ENCODE measurements at places on chromosomes 16 and 17.

- peak; percentile 98 for DNase-seq
Measured at GRCh38 chr17:68035523-68036303, at the start of gene KPNA2. Gene KPNA2 (plus strand): TSS chr17:68035735. CDS start chr17:68037133, 1,398 bp downstream.

DNA sequence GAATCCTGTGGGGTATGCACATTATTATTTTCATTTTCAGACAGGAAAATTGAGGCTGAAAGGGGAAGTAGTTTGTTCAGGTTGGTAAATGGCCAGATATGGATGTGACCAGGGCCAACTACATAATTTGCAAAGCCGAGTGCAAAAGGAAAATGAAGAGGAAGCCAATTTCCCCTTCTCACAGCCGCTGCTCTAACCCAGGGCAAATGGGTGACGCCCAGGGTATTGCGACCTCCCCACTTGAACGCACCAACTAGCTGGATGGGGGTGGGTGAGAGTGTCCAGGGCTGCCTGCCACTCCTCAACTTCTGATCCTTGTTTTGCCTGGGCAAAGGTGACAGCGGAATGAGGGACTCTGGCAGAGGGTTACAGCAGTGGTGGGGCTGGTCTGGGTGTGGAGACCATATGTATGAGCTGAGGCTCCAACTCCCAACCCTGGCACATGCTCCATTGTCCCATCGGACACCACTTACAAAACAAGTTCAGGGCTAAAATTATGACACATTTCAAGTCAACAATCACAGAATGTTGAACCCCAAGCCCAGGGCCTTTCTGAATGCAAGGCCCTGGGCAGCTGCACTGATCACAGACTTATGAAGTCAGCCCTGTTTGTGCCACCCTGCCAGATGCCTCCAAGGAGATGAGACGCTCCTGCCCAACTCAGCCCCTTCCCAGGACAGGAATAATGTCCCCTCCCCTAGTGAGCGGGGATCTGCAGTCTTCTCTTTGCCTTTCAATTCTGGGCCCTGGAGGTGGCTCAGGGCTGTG lies 1.7 kb downstream of the ANKRD40CL start:
- peak; percentile 50 for DNase-seq

DNA sequence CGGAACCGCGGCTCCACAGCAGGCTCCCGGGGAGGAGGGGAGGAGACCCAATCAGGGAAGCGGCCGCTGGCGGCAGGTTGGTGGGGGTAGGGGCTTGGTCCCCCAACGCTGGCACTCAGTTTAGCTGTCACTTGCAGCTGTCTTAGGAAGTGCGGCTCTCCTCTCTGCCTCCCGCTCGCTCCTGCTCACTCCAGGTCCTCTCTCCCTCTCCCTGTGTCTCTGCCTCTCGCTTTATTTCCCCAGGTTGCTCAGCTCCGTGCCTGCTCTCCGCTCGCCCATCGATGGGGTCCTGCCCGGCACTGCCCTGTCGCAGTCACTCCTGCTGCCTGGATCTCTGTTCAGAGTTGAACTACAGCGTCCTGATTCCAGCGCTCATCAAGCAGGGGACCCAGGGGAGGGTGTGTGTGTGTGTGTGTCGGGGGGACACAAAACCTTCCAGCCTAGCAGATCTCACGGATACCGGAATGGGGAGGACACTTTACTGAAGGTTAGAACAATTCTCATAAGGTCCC lies 145.6 kb downstream of the ENGASE start:
- no peak for DNase-seq

DNA sequence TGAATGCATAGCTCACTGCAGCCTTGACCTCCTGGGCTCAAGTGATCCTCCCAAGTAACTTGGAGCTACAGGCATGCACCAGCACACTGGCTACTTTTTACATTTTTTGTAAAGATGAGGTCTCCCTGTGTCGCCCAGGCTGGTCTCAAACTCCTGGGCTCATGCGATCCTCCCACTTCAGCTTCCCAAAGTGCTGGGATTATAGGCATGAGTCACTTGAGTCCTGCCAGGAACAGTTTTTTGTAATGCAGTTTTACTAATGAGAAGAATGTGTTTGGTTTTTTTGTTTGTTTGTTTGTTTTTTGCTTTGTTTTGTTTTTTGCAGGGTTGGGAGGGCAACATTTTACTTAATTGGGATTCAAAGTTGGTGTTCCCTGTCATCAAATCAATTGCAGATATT lies 22.2 kb downstream of the SOST start:
- DNase-seq: no peak

DNA sequence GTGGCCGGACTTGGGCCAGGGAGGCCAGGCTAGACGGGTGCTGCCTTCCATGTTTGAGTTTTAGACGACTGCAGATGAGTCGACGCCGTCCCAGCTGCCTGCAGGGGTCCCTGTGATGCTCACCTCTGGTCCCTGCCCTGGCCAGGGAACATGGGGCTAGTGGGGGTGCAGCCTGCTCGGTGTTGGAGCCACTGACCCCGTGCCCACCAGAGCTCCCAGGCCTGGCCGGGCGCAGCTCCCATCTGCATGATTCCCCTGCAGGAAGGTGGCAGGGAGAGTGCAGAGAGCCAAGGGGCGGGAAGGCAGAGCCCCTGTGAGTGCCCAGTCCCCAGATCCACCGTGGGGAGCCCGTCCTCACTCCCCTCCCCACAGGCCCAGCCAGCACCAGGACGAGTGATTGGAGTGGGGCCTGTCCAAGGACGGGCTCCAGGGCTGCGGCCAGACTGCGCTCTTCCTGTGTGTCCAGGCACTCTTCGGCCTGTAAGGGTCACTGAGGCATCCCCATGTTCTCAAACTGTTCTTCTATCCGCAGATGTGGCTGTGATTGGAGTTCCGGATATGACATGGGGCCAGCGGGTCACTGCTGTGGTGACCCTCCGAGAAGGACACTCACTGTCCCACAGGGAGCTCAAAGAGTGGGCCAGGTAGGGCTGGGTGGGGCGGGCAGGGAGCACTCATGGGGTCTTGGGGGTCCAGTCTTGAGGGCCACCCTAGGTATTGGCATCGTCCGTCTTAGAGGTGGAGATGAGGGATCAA lies 26.0 kb upstream of the CDH15 start:
- no peak for DNase-seq

DNA sequence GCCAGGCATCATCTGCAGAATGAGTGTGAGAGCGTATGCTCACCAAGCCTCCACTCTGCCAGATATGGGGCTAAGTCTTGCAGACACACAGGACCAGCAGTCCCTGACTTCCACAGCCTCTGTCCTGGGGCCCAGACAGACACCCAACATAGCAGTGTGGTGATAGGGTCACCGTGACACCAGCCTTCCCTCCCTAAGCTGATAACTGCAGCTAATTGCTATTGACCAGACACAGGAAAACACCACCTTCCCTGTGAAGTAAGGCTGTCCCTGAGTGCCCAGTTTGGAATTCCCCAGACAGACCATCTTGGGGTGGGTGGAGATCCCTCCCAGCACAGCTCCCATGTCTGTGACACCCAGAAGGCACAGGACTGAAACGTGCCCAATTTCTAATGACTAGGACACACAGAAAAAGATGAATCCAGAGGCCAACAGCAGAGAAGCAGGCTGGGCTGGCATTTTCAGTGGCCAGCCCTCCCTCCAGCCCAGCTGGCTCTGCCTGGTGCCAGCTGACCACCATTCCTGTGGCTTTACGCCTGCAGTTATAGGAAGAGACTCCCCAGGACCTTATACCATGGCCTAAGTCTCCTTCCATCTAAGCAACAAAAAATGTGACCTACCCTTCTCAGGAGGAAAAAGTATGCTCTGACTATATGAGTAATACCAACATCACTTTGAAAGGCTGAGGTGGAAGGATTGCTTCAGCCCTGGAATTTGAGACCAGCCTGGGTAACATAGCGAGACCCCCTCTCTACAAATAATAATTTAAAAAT lies 30.3 kb downstream of the ATPAF2 start:
- DNase-seq: no peak

DNA sequence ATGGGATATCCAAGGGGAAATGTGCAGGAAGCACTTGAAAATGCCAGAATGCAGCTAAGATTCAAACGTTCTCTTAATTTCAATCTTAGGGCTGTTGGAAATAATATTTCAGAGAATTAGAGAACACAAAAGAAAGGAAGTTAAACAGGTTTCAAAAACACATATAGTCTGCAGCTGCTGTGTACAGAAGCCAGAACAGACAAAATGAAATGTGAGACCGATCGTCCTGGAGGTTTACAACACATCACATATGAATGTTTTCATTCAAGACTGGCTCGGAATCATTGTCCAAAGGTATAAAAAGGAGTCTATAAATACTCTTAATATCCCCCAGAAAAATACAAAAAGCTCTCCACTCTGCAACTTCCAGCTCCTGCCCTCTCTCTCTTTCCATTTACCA lies 14.3 kb downstream of the CYTH1 start:
- DNase-seq: no peak

DNA sequence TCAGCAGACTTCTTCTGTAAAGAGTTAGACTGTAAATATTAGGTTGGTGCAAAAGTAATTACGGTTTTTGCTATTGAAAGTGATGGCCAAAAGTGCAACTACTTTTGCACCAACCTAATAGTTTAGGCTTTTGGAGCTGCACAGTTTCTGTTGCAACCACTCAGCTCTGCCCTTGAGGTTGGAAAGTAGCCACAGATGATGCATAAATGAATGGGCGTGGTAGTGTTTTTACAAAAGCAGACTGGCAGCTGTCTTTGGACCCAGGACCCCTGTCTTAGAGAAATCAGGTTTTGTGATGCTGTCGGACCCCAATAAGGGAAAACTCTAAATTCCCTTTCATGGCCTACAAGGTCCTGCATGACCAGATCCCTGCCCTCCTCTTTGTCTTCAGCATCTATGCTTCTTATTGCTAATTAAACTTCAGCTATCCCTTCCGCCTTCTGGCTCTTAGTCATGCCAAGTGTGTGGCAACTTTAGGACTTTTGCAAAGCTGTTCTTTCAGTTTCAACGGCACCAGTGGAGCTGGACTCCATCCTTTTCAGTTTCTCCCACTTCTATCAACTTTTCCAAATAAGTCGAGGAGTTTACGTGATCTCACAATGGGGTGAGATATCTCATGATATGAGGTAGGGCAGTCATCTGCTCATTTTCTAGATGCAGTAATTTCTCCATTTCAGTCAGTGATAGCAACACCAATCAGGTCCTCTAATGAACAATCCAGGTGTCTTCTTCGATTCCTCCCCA lies 232.3 kb downstream of the XYLT1 start:
- DNase-seq: no peak

- DNase-seq: no peak
Measured at GRCh38 chr17:64551461-64551860, 44.7 kb downstream of the CEP95 start.

DNA sequence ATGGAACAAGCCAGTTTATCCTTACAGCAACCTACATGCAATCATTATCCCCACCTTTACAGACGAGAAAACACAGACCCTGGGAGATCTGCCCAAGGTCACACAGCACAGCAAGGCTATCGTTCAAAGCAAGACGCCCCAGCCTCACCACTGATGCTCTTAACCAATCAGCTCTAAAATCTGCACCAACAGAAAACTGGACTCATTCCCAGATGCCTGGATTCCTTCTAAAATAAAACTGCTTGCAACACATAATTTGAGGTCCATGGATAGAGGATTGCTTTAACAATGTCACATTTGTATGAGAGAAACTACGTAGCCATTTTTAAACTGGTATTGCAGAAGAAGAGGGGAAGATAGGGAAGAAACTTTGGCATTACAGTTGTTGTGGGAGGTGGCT lies 6.8 kb downstream of the COTL1 start:
- DNase-seq: no peak

DNA sequence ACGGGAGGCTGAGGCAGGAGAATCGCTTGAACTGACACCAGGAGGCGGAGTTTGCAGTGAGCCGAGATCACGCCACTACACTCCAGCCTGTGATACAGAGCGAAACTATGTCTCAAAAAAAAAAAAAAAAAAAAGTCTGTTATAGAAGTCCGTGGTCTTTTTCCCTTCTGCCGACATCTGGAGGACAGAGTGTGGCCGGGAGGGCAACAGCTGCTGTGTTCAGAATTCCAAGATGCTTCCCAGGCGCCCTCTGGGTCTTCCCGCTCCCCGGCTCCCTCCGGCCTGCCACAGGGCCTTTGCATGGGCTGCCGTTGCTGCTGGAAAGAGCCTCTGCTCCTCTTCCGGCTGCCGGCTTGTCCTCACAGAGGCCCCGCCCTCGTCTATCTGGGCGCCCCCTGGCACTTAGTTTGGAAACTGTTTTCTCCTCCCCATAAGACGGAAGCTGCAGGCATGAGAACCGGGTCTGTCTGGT lies 2.4 kb upstream of the CACNA1H start:
- DNase-seq: no peak

Measured in femur (tissue), 1 donor.